Colonic mucosa (tissue), 4 donors: ENCODE measurements at places on chromosomes 12 and 14. TPM values are rescaled to one million over a fixed set of nuclear protein-coding genes. Genes with fewer than 3 reads are reported as not detected.

The ABCD2 gene
- total RNA-seq, result 0.19 TPM

The NEMP1 gene
- 21.1 TPM for total RNA-seq

The CD163 gene
- total RNA-seq, result 25.3 TPM

DNA sequence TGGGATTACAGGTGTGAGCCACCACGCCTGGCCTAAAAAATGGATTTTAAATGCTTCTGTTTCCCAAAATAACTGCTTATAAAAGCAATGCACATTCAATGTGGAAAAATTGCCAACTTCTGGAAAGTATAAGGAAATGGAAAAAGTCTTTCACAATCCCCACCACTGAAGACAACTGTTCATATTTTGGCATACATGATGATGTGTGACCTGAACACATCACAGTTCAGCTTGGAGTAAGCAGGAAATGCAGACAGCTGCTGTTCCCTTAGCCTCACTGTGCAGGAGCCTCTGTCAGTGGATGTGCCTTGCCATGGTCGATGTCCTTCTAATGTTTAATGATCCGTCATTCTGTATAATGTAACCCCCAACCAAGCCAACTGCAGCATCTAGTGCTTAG, 5.2 kb downstream of the MTERF2 start:
- H3K27ac ChIP-seq, result no peak overlapping the region
- no peaks in the 10 kb centered on the region for H3K27me3 ChIP-seq
- H3K36me3 ChIP-seq, result no peaks in the 10 kb centered on the region
- peaks cover 7% of the 10 kb centered on the region for H3K4me1 ChIP-seq

GRCh38 chr12:55492078-55492477, at the start of gene OR6C68:
OR6C68 (plus strand) TSS chr12:55492378; CDS start chr12:55492378, 0 bp downstream.
- H3K4me3 ChIP-seq, result no peak within 1 kb of the TSS
- H3K36me3 ChIP-seq, result no peaks in the 10 kb centered on the region
- no peaks in the 10 kb centered on the region for H3K27me3 ChIP-seq
- no peak within 1 kb of the TSS for H3K27ac ChIP-seq
- no peak for DNase-seq

The SERPINA10 gene
- 0.74 TPM for total RNA-seq

DNA sequence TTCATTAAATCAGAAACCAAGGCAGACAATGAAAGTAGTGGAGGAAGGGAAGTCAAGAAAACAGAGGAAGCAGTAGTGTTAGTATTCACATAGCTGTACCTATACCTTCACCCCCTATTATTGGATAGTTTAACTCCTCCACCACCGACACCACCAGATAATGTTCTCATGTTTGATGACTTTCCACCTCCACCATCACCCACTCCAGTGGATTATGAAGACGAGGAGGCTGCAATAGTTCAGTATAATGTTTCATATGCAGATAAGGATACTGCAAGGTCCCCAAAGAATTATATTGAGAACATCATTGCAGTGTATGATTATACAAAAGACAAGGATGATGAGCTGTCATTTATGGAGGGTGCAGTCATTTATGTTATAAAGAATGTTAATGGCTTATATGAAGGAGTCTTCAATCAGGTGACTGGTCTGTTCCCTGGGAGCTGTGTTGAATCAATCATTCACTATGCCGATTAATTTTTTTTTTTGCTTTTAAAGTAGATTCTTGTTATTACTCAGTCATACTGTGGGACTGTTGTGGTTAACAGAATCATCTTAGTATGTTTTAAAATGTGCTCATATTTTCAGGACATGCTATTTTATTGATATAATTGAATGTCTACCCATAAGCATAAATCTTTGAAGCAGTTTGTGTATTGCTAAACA, 32.2 kb upstream of the KTN1 start:
- no peak overlapping the region for H3K27ac ChIP-seq
- no peaks in the 10 kb centered on the region for H3K4me1 ChIP-seq

The ASIC1 gene
- 1.1 TPM for total RNA-seq

GRCh38 chr14:73752297-73752992, 38.3 kb upstream of the PNMA1 start:
- DNase-seq, result peak; percentile 81
- H3K4me1 ChIP-seq, result peaks cover 82% of the 10 kb centered on the region
- peak overlapping the region; percentile 99 for H3K27ac ChIP-seq
- H3K36me3 ChIP-seq, result no peaks in the 10 kb centered on the region

- H3K27me3 ChIP-seq, result no peaks in the 10 kb centered on the region
- H3K27ac ChIP-seq, result no peak overlapping the region
Observed at GRCh38 chr14:36221112-36221511, 44.6 kb upstream of the PTCSC3 start.

DNA sequence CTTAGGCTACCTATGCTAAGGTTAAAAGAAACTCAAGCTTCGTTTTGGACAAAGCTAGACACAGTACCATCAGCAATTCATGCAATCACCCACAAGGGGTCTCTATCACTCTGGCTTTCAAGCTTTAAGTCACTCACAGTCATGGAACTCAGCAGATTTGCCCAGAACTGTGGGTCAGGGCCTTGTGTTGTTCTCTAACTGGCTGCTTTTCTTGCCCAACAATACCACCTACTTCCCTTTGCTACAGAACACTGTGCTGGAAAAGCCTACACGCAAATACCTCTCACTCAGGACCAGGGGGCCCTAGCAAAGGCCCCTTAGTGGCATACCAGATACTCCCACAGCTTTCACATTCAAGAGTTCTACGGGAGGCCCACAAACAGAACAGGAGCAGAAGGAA, 9.1 kb downstream of the NEMP1 start:
- H3K4me1 ChIP-seq, result no peaks in the 10 kb centered on the region
- no peak overlapping the region for H3K4me3 ChIP-seq
- H3K27me3 ChIP-seq, result no peaks in the 10 kb centered on the region
- no peak overlapping the region for H3K27ac ChIP-seq
- no peaks in the 10 kb centered on the region for H3K36me3 ChIP-seq
- peak; percentile 73 for DNase-seq

DNA sequence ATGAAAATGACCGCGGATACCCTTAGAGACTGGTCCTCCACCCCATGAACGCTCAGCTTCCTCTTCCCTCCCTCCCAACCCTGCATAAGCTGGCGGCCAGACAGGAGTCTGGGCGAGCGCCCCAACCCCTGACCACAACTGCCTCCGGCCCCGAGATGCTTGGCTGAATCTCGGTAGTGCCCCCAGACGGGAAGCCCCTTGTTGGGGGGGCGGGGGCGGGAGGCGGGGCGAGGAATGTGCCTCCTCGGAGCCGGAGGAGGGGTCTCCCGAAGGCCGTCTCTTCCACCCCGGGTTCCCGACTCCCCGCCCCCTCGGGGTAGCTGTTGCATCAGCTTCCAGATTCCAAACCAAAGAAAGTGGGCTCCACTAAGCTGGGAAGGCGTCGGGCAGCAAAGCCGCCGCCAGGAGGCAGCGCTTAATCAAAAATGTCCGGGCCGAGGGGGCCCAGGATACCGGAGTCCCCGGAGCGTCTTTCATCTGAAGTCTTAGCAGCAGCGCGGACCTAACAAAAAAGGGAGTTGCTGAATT, 7.1 kb upstream of the MRPL52 start:
- peak overlapping the region; percentile 7 for H3K27ac ChIP-seq
- no peaks in the 10 kb centered on the region for H3K27me3 ChIP-seq
- peak; percentile 84 for DNase-seq
- H3K4me1 ChIP-seq, result no peaks in the 10 kb centered on the region
- no peaks in the 10 kb centered on the region for H3K36me3 ChIP-seq

DNA sequence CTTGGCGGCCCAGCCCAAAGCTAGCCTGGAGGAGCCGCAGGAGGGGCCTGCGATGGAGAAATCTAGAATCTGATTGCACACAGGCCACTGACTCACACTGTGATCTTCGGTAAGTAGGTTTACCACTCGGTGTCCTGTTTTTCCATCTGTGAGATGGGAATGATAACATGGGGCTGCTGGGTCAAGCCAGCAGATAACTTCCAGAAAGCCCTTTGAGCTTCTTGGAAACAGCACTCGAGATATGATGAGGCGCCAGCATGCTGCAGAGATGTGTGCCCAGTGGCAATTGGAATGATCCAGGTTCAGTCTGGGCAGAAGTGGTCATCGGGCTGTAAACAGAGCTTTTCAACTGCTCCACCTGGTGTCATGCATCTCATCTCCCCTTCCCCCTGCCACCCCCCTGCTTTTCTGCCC, 771.3 kb upstream of the TBX3 start:
- no peaks in the 10 kb centered on the region for H3K36me3 ChIP-seq
- no peak for DNase-seq
- H3K27me3 ChIP-seq, result no peaks in the 10 kb centered on the region
- H3K4me3 ChIP-seq, result no peak overlapping the region

GRCh38 chr12:44873898-44874297, 2.2 kb downstream of the NELL2 start:
- H3K4me3 ChIP-seq, result no peak overlapping the region
- H3K27me3 ChIP-seq, result peaks cover 12% of the 10 kb centered on the region
- peaks cover 5% of the 10 kb centered on the region for H3K4me1 ChIP-seq
- DNase-seq, result no peak

- no peaks in the 10 kb centered on the region for H3K27me3 ChIP-seq
- no peaks in the 10 kb centered on the region for H3K4me1 ChIP-seq
- H3K4me3 ChIP-seq, result peak within 1 kb of the TSS; percentile 91
- H3K27ac ChIP-seq, result peak within 1 kb of the TSS; percentile 82
- no peaks in the 10 kb centered on the region for H3K36me3 ChIP-seq
Observed at GRCh38 chr12:4320853-4321701, at the start of gene TIGAR. TIGAR (plus strand) TSS chr12:4321213; CDS start chr12:4321272, 59 bp downstream.

DNA sequence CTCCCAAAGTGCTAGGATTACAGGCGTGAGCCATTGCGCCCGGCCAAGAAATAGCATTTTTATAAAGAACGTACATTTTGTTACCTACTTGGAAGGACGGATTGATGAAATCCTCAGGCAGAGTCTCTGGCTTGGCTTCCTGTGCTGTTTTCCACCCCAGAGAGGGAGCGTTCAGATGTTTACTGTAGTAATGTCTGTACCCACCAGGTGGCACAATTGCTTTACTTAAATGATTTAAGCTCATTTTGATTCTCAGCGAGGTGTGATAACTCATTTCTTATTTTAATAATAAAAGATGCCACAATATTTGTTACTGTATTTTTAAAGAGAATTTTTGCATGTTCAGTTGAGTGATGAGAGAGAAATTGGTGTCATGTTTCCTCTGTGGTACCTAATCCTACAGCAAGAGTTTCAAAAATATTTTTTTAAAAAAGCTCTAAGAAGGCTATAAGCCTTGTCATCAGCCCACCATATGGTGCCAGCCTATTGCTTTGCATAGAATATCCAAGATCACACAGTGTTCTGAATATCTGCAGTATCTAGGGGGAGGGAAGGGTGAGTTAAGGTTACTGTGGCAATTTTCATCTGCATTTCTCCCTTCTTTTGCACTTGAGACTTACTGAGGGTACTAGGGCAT, 82.6 kb upstream of the TRAF3 start:
- no peaks in the 10 kb centered on the region for H3K4me1 ChIP-seq
- peak; percentile 85 for DNase-seq
- no peaks in the 10 kb centered on the region for H3K36me3 ChIP-seq

GRCh38 chr14:91360490-91361232, 57.0 kb downstream of the CCDC88C start:
- no peak overlapping the region for H3K27ac ChIP-seq
- no peaks in the 10 kb centered on the region for H3K27me3 ChIP-seq
- no peak overlapping the region for H3K4me3 ChIP-seq
- DNase-seq, result no peak

DNA sequence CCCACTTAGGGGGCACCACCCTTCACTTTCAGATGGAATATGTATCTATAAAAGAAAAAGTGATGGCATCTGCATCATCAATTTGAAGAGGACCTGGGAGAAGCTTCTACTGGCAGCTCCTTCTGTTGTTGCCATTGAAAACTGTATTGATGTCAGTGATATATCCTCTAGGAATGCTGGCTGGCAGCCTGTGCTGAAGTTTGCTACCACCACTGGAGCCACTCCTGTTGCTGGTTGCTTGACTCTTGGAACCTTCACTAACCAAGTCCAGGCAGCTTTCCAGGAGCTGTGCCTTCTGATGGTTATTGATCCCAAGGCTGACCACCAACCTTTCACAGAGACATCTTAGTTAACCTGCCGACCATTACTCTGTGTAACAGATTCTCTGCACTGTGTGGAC, 44.7 kb downstream of the RIMKLB start:
- no peaks in the 10 kb centered on the region for H3K27me3 ChIP-seq
- H3K36me3 ChIP-seq, result no peaks in the 10 kb centered on the region
- H3K4me3 ChIP-seq, result no peak overlapping the region
- no peaks in the 10 kb centered on the region for H3K4me1 ChIP-seq

DNA sequence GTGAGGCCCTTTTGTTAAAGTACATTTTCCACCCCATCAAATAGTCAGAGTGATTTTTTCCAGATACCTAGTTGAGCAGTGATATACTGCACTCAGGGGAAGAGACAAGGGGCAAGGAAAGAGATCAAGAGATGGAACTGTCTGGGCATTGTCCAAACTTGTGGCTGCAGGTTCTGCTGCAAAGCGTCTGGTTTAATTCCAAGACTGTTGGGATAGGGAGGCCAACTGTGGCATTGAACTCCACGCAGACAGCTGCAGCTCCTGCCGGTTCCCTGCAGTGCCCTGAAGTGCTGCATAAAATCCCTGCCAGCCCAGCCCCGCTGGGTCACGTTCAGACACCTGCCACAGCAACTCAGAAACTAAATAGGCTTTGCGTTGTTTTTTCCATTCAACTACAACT, 30.5 kb downstream of the RPH3A start:
- no peaks in the 10 kb centered on the region for H3K4me1 ChIP-seq
- H3K27ac ChIP-seq, result no peak overlapping the region
- H3K4me3 ChIP-seq, result no peak overlapping the region
- H3K27me3 ChIP-seq, result no peaks in the 10 kb centered on the region

DNA sequence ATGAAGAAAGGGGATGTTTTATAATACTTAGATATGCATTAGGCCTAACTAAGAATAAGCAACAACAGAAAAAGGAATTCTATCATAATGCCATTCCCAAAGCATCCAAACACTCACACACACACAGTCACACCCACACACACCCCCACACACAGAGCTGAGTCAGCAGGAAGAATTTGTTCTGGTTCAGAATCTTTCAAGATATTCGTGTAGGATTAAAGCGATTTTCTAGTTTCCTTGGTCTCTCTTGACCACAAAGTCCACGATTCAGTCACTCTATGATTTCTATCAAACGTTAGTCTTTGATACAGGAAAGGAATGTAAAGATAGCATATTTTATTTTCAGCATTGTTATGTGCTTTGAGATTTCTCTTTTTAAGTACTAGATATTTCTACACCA, 382.6 kb upstream of the DCN start:
- H3K27me3 ChIP-seq, result no peaks in the 10 kb centered on the region
- DNase-seq, result no peak
- no peaks in the 10 kb centered on the region for H3K4me1 ChIP-seq
- no peaks in the 10 kb centered on the region for H3K36me3 ChIP-seq
